Right lobe of liver (tissue), 6 donors: ENCODE measurements at places on chromosomes 7 and 10.

- H3K27me3 ChIP-seq, result no peaks in the 10 kb centered on the region
- peaks cover 4% of the 10 kb centered on the region for H3K36me3 ChIP-seq
- no peak for DNase-seq
- H3K4me3 ChIP-seq, result no peak overlapping the region
- no peak overlapping the region for H3K27ac ChIP-seq
- no peaks in the 10 kb centered on the region for H3K4me1 ChIP-seq
Observed at GRCh38 chr7:157402388-157402703, 65.5 kb downstream of the DNAJB6 start.

DNA sequence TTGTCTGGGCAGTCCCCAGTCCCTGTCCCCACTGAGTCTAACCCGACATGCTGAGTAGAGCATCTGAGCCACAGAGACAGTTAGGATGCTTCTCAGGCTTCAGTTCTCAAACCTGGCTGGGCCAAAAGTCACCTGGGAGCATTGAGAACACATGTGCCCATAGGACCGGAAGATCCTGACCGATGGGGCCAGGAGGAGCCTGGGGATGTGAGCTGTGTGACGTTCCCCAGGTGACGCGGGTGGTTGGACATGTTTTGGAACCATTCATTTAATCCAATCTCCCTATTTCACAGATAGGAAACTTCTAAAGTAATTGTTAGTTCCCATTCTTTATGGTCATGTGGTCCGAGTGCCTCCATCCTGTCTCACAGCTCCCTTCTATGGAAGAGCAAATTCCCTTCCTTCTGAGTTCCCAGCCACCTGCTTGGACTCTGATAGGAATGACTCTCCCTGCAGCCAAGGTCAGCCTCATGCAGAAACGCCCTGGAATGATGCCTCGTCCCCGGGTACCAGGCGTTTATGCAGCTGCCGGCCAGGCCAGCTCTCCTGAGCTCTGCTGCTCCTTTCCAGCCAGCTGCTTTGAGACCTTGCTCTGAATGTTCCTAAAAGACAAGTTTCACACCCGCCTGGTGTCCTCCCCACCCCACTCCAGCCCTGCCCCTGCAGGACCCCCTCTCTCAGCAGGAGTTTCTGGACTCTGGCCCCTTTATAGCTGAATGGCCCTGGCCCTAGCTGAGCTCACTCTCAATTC, 166.5 kb upstream of the RHEB start:
- no peak overlapping the region for H3K27ac ChIP-seq
- H3K4me1 ChIP-seq, result no peaks in the 10 kb centered on the region
- H3K36me3 ChIP-seq, result no peaks in the 10 kb centered on the region
- no peaks in the 10 kb centered on the region for H3K27me3 ChIP-seq
- H3K4me3 ChIP-seq, result no peak overlapping the region
- no peak for DNase-seq

GRCh38 chr10:6657196-6657595, 77.1 kb upstream of the PRKCQ start:
- no peaks in the 10 kb centered on the region for H3K27me3 ChIP-seq
- H3K4me3 ChIP-seq, result no peak overlapping the region
- DNase-seq, result no peak
- no peaks in the 10 kb centered on the region for H3K36me3 ChIP-seq
- no peaks in the 10 kb centered on the region for H3K4me1 ChIP-seq

GRCh38 chr7:38448054-38448453, 174.6 kb upstream of the TARP start:
- no peak for DNase-seq
- no peaks in the 10 kb centered on the region for H3K36me3 ChIP-seq
- H3K27me3 ChIP-seq, result no peaks in the 10 kb centered on the region
- no peaks in the 10 kb centered on the region for H3K4me1 ChIP-seq
- no peak overlapping the region for H3K27ac ChIP-seq

DNA sequence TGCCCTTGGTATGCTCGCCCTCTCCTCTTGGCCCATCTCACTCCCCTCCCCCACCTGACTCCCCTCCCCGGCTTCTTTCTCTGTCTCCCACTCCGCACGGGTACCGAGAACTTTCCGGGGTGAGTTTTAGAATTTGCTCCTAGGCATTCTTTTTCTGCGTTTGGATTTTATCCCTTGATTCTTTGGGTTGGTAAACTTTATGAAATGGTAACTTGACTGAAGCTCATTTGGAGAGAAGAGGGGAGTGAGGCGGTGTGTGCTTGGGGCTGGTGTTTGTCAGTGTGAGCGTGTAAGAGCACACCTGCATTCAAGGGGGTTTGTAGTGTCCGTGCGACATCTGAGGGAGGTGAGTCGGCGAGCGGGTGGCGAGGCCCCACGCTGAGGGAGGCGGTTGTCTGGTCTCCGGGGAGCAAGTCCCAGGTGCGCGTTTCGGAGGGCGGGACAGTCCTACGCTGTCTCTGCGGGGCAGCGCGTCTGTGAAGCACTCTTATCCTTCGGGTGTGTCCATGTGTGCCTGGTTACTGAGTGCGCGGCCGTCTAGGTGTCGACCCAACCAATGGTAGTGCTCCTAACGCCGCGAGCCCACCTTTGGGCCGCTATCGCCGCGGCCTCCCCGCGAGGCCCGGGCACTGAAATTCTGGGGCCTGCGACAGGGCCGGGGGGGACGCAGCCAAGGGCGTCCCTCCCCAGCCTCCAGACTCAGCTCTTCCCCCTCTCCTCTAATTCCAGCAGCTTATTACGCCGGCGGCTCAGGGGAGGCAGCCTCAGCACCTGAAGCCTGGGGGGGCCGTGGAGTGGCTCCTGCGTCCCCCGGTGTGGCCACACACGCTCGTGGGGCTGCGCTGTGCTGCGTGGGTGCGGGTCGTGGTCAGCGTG, 2.6 kb upstream of the ZNF503 start:
- H3K36me3 ChIP-seq, result no peaks in the 10 kb centered on the region
- peaks cover 6% of the 10 kb centered on the region for H3K4me1 ChIP-seq
- H3K27ac ChIP-seq, result peak overlapping the region; percentile 97
- no peaks in the 10 kb centered on the region for H3K27me3 ChIP-seq
- peak; percentile 42 for DNase-seq
- H3K4me3 ChIP-seq, result peak overlapping the region; percentile 86
